ENCODE measurements at places on chromosomes 1 and 21.

GRCh38 chr1:15215116-15215515 is 31.9 kb upstream of the FHAD1 start:
- peak; percentile 24 for DNase-seq

GRCh38 chr21:46211376-46211775 is 17.2 kb downstream of the LSS start:
- no peak for DNase-seq

DNA sequence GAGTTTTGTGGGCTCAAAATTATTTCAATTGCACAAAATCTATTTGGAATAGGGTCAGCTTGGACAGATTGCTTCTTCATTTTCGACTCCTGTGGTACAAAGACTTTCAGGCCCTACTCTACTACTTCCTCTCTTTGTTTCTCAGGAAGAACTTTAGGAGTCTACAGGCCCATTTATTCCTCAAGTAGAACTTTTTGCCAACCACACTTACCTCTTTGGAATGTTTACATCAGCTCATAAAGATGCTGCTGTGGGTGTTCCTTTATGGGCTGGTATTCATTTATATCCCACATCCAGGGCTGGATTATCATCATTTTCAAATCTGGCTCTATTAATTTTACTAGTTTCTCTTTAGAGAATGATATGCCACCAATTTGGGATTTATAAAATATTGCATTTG is 46.3 kb upstream of the TNFSF18 start:
- no peak for DNase-seq

DNA sequence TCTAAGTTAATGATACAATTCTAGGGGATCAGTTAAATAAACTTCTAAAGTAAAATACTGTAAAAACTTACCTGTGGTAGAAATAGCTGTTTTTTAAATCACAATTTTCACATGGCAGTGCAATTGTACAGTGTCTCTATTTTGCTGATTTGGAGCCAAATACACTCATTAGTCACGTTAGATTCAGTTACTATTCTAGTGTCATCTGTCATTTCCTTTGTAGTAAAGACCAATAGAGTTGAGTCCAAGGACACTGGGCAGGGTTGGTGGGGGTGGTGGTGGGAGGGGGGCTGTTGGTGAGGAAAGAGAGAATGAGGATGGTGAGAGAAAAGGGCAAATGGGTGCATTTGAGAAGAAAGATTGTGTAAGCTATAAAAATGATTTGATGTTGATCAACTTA is 33.6 kb downstream of the CD55 start:
- no peak for DNase-seq

GRCh38 chr1:37189111-37189510 is 154.8 kb upstream of the GRIK3 start:
- DNase-seq = no peak

GRCh38 chr1:70659891-70660290 is 248.8 kb downstream of the CTH start:
- DNase-seq = no peak

GRCh38 chr1:157234705-157235273 is 96.6 kb upstream of the ETV3 start:
- DNase-seq = no peak

GRCh38 chr1:221268295-221268694 is 389.1 kb downstream of the HLX start:
- DNase-seq = no peak

DNA sequence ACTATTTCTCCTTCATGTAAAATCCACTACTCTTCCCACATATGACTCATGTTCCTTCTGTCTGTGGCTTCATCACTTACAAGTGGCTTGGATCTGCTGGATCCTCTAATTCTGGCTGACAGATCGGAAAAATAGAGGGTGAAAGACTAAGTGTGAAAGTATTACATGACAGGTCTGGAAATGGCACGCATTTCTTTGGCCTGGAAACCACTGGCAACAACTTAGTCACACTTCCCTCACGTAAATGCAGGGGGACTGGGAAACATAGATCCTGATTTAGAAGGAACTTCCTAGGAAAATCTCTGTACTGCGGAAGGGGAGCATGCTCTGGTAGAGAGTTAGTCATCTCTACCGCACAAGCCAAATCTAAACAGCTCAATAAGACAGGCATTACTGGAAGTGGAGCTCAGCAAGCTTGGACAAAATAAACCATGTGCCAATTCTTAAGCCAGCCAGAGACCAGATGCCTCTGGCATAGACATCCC is 305.4 kb upstream of the PTBP2 start:
- DNase-seq = peak; percentile 23

- DNase-seq = no peak
These were observed 9.6 kb downstream of the DUSP23 start for GRCh38 chr1:159790237-159790917.

DNA sequence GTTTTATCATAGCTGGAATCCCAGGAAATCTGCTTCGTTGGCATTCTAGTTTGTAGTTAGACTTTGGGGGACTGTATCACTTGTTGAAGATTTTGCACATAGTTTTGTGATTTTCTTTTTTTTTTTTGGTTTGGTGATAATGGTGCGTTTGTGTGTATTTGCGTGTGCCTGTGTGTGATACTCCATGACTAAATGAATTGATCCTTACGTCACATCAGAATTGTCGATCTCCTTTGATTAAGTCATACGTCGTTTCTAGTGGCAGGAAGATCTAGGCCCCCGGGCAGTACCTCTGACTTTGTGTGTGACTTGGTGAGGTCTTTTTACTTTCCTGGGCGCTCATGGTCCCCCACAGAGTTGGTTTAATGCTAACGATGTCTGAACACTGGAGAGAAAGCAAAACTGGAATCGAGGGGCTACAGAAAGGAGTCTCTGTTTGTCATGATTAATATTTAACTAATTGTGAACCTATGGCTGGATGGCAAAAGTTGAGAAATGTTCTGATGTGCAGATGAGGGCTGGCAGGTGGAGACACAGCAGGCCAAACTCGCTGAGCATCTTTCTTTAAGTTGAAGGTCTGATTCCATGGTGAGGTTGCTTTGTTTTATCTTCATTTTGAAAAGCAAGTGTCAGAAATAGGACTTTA is 2.4 kb downstream of the RASSF5 start:
- no peak for DNase-seq

DNA sequence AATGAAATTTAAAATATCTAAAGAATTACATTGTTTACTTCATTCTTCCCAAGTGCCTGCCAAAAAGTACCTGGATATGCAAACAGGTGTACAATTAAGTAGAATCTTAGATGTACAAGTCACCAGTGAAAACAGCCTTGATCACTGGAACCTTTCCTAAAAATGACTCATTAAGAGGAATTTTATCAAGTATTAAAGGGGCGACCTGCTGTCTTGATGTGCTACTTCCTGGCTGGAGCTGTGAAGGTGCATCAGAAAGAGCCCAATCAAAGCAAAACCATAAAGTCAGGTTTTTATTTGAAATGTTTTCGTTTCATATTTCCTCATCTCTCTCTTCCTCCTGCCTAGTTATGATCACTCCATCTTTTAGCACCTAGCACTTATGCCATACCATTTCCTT is 33.4 kb downstream of the IFI44 start:
- no peak for DNase-seq

GRCh38 chr21:21241391-21241790 is 243.2 kb downstream of the NCAM2 start:
- DNase-seq = no peak

- DNase-seq = peak; percentile 82
These were observed 11.9 kb upstream of the PADI3 start for GRCh38 chr1:17236779-17237560.

DNA sequence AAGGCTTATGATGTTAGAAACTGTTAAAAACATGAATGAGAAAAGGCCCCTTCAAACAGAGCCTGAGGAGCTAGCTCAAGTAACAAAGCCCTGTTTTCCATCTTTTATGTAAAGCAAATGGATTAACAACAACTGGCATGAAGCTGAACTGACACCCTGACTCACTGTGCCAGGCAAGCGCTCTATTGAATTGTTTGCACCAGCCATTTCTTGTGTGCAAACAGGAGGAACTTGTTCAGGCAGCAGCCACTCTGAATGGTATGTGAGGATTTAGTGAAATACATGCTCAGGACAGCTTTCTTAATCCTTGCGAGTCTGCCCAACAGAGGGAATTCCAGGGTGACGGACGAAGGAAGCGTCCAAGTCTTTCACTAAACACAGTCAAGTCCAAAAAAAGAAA is 291.1 kb upstream of the ADGRL2 start:
- DNase-seq = no peak

- no peak for DNase-seq
These were observed 36.0 kb upstream of the MTF2 start for GRCh38 chr1:93043057-93043557.
